ENCODE measurements at places on chromosomes 1 and 21. TPM values are rescaled to one million over a fixed set of nuclear protein-coding genes. Genes with fewer than 3 reads are reported as not detected.

DNA sequence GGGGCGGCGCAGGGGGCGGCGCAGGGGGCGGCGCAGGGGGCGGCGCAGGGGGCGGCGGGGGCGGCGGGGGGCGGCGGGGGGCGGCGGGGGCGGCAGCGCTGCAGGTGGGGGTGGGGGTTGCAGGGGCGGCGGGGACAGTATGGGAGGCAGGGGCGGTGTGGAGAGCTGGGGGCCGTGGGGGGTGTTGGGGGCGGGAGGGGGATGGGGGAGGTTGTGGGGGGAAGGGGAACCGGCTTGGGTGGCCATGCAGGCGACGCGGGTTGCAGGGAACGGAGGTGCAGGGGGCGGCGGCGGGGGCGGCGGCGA, 13.0 kb upstream of the SLC19A1 start:
- no peak for DNase-seq

GRCh38 chr1:27057389-27057788, 44.7 kb upstream of the TENT5B start:
- no peak for DNase-seq

GRCh38 chr1:15959827-15960446, 16.0 kb downstream of the ZBTB17 start:
- DNase-seq, result no peak

GRCh38 chr21:36134803-36135390, at the start of gene CBR3:
Gene CBR3, plus strand, starts transcription at chr21:36135079. Its CDS starts 114 bp downstream, at chr21:36135193.
- DNase-seq, result no peak

DNA sequence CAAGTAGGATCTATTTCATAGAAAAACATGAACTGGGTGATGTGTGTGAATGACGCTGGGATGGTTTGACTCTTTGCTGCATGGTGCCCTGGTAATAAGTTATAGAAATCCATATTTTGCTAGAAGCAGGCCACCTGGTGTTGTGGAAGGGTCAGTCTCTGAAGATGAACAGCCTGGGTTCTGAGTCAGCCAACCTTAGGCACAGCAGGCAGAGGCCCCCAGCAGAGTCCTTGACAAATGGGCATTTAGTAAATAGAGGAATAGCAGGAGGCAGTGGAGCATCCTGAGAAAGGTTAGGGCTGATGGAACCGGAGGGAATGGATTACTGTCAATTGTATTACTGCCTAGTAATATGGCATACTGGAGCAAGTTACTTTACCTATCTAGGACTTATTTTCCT, 20.9 kb downstream of the FGGY start:
- no peak for DNase-seq

- no peak for DNase-seq
Measured at GRCh38 chr1:21174654-21175323, 1.9 kb downstream of the EIF4G3 start.

- no peak for DNase-seq
Measured at GRCh38 chr1:247104965-247105364, 809 bp upstream of the ZNF669 start.

DNA sequence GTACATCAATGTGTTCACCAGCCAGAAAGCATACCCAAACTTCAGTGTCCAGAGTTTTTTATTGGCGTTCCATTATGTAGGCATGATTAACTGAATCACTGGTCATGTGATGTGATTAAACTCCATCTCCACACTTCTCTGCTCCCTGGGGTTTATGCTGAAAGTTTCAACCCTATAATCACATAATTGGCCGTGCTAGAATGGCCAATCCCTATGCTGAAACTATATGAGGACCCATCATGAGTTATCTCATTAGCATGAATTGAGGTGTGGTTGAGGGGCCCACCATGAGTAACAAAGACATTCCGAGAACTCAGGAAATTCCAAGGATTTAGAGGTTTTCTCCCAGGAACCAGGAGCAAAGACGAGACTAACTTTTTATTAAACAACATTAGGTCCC, 31.8 kb upstream of the FBXO28 start:
- no peak for DNase-seq

GRCh38 chr1:78649628-78650027, at the start of gene IFI44:
Gene IFI44, plus strand, starts transcription at chr1:78649831. Its CDS starts 365 bp downstream, at chr1:78650196.
- DNase-seq, result no peak

ZNF697 gene
- 7.1 TPM for total RNA-seq

NT5C1A gene
- total RNA-seq, result not detected

ABCA4 gene
- total RNA-seq, result 1.5 TPM

Data from Panc1 (cell line).